ENCODE measurements at places on chromosomes 2 and 18.

- H3K36me3 ChIP-seq: peaks cover 3% of the 10 kb centered on the region
- peak overlapping the region; percentile 80 for H3K27ac ChIP-seq
- H3K4me1 ChIP-seq: peaks cover 27% of the 10 kb centered on the region
- H3K27me3 ChIP-seq: no peaks in the 10 kb centered on the region
- H3K4me3 ChIP-seq: no peak overlapping the region
- DNase-seq: no peak
These were observed 19.3 kb downstream of the SPEG start for GRCh38 chr2:219453671-219454590.

GRCh38 chr2:98063291-98063854 lies 23.6 kb upstream of the VWA3B start:
- no peak overlapping the region for H3K27ac ChIP-seq
- H3K4me1 ChIP-seq: no peaks in the 10 kb centered on the region
- H3K27me3 ChIP-seq: peaks cover 12% of the 10 kb centered on the region

GRCh38 chr2:121132054-121132761 lies 152.8 kb downstream of the TFCP2L1 start:
- no peaks in the 10 kb centered on the region for H3K4me1 ChIP-seq
- no peaks in the 10 kb centered on the region for H3K36me3 ChIP-seq
- no peak for DNase-seq
- H3K27me3 ChIP-seq: peaks cover 29% of the 10 kb centered on the region
- H3K4me3 ChIP-seq: no peak overlapping the region

DNA sequence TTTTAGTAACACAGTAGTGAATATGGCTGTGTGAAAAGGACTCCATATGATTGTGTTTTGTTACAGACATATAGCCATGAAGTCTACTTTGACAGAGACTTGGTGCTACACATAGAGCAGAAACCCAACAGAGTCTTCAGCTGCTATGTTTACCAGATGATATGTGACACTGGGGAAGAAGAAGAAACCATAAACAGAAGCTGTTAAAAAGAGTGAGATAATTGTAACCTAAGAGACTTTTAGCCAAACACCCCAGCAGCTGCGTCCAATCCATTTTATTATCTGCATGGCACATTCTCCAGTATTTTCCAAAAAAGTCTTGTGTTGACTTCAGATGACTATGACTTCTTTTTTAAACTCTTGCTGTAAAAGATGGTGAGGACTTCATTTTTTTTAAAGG lies 41.4 kb upstream of the CYBRD1 start:
- no peaks in the 10 kb centered on the region for H3K27me3 ChIP-seq
- DNase-seq: no peak
- H3K4me3 ChIP-seq: no peak overlapping the region

All from osteocyte (in vitro differentiated cells).